ENCODE measurements at places on chromosomes 11 and 22. TPM values are rescaled to one million over a fixed set of nuclear protein-coding genes. Genes with fewer than 3 reads are reported as not detected.

RIC3 gene
- 14.1 TPM for total RNA-seq

CBLIF gene
- not detected for total RNA-seq

CPSF7 gene
- 44.1 TPM for total RNA-seq

NXPE1 gene
- total RNA-seq: not detected

WNT7B gene
- 15.8 TPM for total RNA-seq

SDHAF2 gene
- total RNA-seq: 50.3 TPM

TCP11L1 gene
- 15.0 TPM for total RNA-seq

CAPN5 gene
- total RNA-seq: 63.2 TPM

RBMXL2 gene
- not detected for total RNA-seq

SEPTIN5 gene
- 19.8 TPM for total RNA-seq

TRIM48 gene
- not detected for total RNA-seq

POTEH gene
- not detected for total RNA-seq

VPREB1 gene
- not detected for total RNA-seq

PLAAT2 gene
- total RNA-seq: not detected

INPPL1 gene
- 61.2 TPM for total RNA-seq

GRM5 gene
- not detected for total RNA-seq

ELMOD1 gene
- total RNA-seq: not detected

MS4A10 gene
- total RNA-seq: not detected

ACTN3 gene
- total RNA-seq: not detected

BTBD18 gene
- not detected for total RNA-seq

TSPAN32 gene
- total RNA-seq: 2.5 TPM

DHCR7 gene
- total RNA-seq: 33.8 TPM

Data from esophagus squamous epithelium (tissue), 5 donors.